Cortex of kidney (tissue), 1 donor: ENCODE measurements at places on chromosomes 4 and X.

GRCh38 chr4:57195622-57196021 is 85.4 kb upstream of the IGFBP7 start:
- DNase-seq: no peak

GRCh38 chr4:67131224-67131623 is 414.1 kb downstream of the CENPC start:
- no peak for DNase-seq

- no peak for DNase-seq
Observed at GRCh38 chr4:133598779-133599178, 449.7 kb downstream of the PCDH10 start.

DNA sequence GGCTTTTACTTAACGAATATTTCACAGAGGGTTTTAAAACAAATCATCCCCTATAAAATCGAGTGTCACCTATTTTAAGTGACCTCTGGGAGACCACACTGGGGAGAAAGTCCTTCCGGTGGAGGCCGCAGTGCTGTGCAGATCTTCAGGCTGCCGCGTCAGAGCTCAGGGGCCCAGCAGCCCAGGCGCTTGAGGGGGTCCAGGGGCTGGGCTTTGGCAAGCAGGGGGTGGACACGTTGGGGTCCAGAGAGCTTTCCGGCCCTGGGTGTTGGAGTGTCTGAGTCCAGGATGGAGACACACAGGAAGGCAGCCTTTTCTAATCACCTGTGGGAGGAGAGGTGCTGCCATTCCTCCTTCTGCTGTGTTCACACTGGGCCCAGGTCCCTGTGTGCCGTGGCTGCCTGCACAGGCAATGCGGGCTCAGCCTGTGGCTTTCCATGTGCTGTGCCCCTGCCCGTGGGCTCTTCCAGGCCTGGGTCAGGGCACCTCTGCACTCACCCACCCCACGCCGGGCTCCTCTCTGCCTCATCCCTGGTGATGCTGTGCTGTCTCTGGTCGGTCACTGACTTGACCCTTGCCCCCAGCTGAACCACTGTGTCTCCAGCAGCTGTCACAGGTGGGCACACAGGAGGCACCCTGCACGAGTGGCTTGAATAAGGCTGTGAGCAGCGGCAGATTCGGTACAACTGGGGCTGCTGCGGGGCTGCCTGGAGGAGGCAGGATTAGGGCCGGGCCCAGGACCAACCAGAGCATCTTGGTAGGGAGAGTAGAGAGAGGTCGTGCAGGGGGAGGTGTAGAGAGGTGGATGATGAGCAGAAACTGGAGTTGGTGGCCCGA is 10.0 kb downstream of the HTRA3 start:
- no peak for DNase-seq

DNA sequence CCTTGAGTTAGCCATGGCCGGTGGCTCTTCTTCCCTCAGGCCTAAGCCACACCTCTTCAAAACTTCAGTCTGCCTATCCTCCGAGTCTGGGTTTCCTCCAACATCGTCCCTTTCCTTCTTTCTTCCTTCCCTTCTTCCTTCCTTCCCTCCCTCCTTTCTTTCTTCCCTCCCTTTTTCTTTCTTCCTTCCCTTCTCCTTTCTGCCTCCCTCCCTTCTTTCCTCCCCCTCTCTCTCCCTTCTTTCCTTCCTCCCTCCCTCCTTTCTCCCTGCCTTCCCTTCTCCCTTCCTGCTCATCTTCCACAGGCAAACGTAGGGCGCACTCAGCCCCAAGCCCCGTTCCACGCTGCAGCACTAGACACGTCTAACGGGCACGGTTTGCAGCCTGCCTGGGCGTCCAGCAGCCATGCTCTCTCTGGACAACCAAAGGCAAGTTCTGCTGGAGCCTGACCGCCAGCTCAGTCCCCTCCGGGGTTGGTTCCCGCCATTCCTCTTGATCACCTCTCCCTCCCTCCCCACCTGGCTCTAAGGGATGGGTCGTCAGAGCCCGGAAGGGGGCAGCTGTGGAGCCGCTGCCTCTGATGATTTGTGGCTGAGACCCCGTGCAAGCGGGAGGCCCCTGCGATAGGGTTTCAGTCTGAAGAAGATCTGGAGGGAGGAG is 34.1 kb upstream of the CLDN24 start:
- no peak for DNase-seq

DNA sequence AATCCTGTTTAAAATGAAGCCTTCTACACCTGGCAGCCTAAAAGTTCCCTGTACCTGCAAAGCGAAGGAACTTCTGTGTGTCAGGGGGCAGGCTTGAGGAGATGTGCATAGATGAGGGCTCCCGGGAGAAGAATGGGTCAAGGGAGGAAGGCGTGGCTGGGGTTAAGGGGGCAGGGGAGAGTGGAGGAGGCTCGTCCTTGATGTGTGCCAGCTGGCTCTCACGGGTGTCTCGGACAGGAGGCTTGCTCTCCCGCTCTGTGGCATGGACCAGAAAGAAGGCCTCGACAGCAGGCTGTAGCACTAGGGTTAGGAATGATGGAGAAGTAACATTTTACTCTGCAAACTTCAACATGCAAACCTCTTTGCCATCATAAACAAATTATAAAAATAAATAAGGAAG is 104.6 kb upstream of the HSD17B10 start:
- no peak for DNase-seq

DNA sequence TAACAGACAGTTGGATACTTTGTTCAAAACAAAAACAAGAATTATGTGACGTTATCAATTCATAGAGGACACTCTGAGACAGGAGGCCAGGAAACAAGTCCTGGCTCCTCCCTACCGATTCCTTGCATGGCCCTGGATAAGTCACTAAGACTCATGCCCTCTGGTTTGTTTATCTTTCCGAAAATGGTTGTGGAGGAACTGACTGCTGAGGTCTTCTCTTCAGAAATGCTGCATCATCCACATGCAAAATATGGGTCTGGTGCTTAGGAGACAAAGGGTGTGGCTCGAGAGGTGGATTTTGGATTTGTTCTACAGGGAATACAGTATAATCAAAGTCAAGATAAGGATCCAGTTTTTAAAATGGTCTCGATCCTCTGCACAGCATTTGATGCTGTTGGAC is 130.9 kb downstream of the RELL1 start:
- DNase-seq: no peak

DNA sequence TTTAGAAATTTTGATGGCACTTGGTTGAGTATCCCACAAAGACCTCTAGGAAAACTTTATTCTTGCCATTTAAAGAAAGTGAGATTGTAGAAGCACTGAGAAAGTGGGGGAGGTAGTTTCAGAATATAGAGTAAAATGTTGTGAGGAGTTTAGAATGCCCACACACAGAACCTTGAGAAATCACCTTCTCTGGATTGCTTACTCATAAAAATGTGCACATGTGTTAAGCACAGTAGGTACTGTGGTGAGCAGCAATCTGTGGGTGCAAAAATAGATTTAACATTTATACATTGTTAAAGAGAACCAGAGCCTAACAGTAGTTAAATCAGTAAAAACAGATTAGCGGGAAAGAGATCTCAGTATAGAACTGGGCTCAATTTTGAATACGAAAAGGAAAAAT is 201.2 kb upstream of the NWD2 start:
- DNase-seq: no peak

- no peak for DNase-seq
Observed at GRCh38 chr4:122766950-122767349, 34.4 kb downstream of the BBS12 start.

GRCh38 chr4:26842911-26843310 is 17.7 kb upstream of the STIM2 start:
- no peak for DNase-seq

DNA sequence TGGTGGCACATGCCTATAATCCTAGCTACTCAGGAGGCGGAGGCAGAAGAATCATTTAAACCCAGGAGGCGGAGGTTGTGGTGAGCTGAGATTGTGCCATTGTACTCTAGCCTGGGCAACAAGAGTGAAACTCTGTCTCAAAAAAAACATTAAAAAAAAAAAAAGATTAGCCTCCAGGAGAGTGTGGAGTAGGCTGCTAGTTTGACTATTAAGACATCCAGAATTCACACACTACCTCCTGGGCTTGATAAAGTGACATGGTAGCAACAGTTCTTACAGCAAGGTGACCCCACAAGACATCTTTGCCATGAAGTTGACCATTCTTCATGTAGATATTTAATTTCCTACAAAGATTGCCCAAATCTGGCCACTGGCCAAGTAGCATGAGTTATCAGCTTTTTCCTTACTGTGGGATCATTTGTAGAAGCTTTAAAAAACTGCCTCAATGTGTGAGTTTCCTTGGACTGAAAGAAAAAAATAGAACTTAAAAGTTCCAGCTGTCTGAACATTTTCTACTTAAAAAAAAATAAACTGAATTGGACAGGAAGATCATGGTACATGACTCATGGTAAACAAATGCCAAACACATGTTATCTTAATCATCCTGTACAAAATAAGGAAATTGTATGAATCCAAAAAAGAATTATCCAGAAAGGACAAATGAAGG is 35.3 kb upstream of the SPRY1 start:
- DNase-seq: no peak

DNA sequence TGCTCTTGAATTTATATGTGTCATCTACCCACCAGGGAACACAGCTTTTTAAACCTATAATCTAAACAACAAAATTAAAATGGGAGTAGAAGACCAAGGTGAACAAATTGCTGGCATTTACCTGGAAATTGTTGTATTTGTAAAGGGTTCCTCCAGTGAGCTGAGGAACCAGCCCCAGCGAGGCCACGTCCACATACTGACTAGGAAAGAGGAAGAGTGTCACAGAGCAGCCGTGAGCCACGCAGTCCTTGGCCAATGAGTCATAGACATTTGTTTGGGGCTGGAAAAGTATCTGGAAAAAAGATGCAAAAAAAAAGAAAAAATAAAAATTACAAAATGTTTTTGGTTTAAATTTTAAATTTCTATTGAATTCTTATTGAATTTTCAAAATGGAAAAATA is 58.7 kb downstream of the METTL14 start:
- no peak for DNase-seq

DNA sequence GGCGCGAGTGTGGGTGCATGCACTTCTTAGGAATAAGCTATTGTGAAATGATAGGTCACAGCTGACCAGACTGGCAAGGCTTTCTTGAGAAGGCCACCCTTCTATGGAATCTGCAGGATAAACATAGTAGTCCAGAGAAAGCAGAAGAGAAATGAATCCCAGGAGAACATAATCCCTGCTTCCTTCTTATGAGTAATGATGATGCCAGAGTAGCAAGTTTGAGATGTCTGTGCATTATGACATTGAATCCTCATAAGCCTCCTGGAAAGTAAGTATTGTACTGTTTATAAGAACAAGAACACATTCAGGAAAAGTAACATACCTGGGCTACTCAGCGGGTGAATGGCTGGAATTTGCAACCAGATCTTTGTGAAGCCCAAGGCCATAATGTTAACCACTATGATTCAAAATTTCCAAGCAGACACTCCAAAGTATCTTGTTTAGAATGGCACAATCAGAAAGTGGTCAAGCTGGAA is 272.1 kb upstream of the HS3ST1 start:
- DNase-seq: no peak

GRCh38 chrX:23575281-23575680 is 92.0 kb upstream of the PRDX4 start:
- no peak for DNase-seq

DNA sequence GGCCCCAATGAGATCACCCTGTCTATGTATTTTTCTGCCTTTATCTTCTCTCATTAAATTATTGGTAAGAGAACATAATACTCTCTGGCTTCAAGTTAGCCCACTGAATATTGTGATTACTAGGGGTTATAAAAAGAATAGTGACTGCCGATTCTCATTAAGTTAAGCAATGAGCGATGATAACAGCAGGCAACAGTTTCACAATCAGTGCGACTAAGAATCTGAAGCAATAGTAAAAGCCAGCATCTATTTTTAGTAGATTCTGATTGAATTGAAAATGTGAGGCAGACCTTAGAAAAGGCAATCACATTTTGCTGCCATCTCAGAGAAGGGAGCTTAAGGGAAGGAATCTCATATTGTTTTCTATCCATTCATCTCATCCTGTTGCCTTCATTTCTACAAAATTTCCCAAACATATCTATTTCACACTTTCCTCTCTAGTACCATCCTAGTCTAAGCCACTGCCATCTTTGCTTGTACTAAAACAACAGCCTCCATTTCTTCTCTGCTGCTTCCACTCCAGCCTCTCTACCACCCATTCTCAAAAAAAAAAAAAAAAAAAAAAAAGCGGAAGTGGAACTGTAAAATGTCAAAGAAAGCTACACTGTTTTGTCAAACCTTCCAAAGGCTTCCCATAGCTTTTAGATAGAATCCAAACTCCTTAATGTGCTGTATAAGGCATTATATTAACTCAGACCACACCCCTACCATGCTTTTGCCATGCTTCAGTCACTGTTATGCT is 17.4 kb downstream of the GABRA4 start:
- DNase-seq: no peak

- no peak for DNase-seq
Observed at GRCh38 chrX:2559124-2559523, 58.3 kb upstream of the DHRSX start.

- DNase-seq: no peak
Observed at GRCh38 chr4:127759228-127759820, 22.8 kb upstream of the HSPA4L start.

DNA sequence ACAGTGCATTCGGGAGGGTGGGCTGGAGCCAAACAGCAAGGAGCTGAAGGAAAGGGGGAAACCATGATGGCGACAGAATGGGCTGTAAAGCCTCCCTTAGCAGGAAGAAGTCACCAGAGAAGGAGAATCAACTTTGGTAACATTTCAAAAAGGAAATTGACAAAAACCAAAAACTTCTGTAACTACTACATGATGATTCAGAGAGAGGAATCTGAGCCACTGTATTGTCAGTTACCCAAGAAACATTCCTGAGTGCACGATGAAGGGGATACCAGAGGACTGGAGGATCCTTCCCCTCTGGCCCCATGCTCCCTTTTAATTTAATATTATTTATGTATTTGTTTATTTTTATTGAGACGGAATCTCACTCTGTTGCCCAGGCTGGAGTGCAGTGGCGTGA is 26.3 kb downstream of the PDHA1 start:
- DNase-seq: no peak
